ENCODE measurements at places on chromosomes 5 and 9. TPM values are rescaled to one million over a fixed set of nuclear protein-coding genes. Genes with fewer than 3 reads are reported as not detected.

DNA sequence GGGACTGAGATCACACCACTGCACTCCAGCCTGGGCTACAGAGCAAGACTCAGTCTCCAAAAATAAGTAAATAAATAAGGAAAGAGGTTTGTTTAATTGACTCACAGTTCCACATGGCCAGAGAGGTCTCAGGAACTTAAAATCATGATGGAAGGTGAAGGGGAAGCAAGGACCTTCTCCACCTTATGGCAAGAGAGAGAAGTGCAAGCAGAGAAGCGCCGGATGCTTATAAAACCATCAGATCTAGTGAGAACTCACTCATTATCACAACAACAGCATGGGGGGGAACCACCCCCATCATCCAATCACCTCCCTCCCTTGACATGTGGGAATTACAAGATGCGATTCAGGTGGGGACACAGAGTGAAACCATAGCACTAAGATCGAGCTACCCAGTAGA, 22.8 kb upstream of the RGMB start:
- no peaks in the 10 kb centered on the region for H3K4me1 ChIP-seq
- no peak overlapping the region for H3K27ac ChIP-seq
- H3K4me3 ChIP-seq = no peak overlapping the region
- H3K27me3 ChIP-seq = no peaks in the 10 kb centered on the region
- no peak for DNase-seq

The PRKACG gene
- total RNA-seq = not detected

The SLC25A2 gene
- total RNA-seq = 0.38 TPM

DNA sequence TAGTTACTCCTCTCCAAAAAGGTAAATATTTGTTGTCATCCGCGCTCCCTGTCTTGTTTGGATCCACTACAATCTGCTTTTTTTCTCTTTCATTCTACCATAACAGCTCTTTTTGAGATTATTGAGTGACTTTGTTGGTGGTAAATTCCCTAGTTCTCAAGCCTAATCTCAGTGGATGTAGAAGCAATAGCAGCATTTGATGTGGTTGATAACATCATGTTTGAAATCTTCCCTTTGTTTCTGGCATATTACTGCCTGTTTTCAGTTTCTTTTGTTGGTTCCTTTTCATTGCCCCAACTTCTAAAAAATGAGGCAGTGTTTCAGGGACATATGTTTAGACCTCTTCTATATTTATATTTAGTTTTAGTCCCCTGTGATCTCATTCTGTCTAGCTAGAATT, 8.9 kb downstream of the CDC42SE2 start:
- DNase-seq = peak; percentile 79
- H3K27ac ChIP-seq = peak overlapping the region; percentile 71
- no peaks in the 10 kb centered on the region for H3K36me3 ChIP-seq
- no peaks in the 10 kb centered on the region for H3K27me3 ChIP-seq
- H3K4me1 ChIP-seq = peaks cover 94% of the 10 kb centered on the region

GRCh38 chr9:86733929-86734328, 213.4 kb downstream of the GAS1 start:
- H3K27me3 ChIP-seq = no peaks in the 10 kb centered on the region
- H3K4me1 ChIP-seq = no peaks in the 10 kb centered on the region
- H3K27ac ChIP-seq = no peak overlapping the region
- no peak for DNase-seq
- no peak overlapping the region for H3K4me3 ChIP-seq

The GDNF gene
- not detected for total RNA-seq

- no peak overlapping the region for H3K4me3 ChIP-seq
- H3K36me3 ChIP-seq = no peaks in the 10 kb centered on the region
- H3K27me3 ChIP-seq = no peaks in the 10 kb centered on the region
- no peak for DNase-seq
These were observed 22.1 kb downstream of the PAEP start for GRCh38 chr9:135583688-135584011.

- H3K27me3 ChIP-seq = no peaks in the 10 kb centered on the region
- H3K4me3 ChIP-seq = no peak overlapping the region
- H3K4me1 ChIP-seq = no peaks in the 10 kb centered on the region
- H3K27ac ChIP-seq = no peak overlapping the region
These were observed 10.1 kb upstream of the FSD1L start for GRCh38 chr9:105437704-105438103.

DNA sequence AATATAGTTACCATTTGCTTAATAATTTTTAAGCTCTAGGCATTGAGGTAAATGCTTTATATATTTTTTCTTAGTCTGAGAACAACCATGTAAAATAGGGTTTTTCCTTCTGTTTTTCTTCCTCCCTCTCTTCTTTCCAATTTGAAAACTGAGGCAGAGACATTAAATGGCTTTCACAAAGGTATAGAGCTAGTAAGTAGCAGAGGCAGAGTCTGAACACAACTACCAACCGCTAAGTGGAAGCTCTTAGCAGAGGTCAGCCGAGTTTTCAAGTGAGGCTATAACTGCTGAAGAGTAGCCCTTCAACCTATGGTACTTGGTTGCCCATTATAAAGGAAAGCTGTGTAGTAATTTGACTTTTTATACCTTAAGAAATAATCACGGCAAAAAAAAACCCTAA, 187.1 kb downstream of the MEF2C start:
- H3K4me1 ChIP-seq = peaks cover 3% of the 10 kb centered on the region
- H3K36me3 ChIP-seq = no peaks in the 10 kb centered on the region

- no peaks in the 10 kb centered on the region for H3K36me3 ChIP-seq
- H3K4me1 ChIP-seq = no peaks in the 10 kb centered on the region
These were observed 223.2 kb downstream of the FSTL4 start for GRCh38 chr5:133389066-133389590.

DNA sequence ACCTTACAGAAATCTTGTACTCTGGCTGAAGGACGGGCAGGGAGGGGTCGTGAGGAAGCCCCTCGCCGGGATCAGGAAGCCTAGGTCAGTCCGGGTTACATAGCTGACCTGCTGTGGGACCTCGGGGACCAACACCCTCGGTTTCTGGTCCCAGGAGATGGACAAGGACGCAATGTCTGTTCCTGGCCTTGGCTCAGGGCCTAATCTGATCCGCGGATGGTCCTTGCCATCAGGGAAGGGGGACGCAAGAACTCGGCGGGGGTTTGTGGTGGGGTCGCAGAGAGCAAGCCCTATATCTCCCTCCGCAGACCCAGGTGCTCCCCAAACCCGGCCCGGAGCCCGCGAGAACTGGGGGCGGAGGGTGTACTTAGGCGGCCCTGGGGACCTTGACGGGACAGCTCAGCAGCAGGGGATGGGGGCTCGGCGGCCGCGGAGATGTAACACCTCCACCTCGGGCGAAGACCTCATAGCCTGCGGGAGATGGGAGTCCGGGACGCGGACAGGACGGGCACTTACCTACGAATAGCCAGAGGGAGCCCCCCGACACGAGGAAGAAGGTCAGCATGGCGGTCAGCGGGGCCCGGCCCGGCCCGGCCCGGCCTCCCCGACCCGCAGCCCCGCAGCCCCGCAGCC, 353 bp downstream of the ACSL6 start:
- no peak for DNase-seq
- peaks cover 26% of the 10 kb centered on the region for H3K4me1 ChIP-seq
- no peaks in the 10 kb centered on the region for H3K36me3 ChIP-seq
- H3K27me3 ChIP-seq = no peaks in the 10 kb centered on the region

DNA sequence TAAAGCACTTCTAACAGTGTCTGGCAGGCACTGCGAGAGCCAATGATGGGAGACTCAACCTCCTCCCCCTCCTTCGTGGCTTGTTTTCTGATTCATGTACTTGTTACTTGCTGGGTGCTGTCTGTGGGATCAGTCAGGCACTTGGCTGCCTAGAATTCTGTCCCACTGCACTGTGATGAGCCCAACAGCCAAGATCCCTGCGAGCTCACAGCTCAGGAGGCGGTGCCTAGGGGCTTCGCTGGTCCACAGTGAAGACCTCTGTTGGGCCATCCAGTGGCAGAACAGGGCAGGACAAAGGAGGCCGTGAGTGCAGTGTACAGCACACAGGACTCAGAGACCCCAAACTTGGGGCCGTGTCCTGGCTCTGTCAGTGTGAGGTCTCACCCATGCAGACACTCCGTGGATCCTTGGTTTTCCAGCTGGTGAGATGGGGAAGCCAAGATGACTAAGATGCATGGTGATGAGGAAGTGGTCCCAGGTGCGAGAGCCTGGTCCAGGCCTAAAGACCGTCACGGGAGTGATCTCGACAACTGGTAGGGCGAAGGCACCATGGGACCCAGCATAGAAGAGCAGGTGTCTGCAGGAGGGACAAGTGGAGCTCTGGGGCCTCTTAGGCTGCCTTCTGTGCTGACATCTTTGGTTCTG, 19.5 kb downstream of the MYMK start:
- no peak overlapping the region for H3K27ac ChIP-seq
- H3K27me3 ChIP-seq = no peaks in the 10 kb centered on the region
- no peaks in the 10 kb centered on the region for H3K36me3 ChIP-seq
- H3K4me1 ChIP-seq = peaks cover 20% of the 10 kb centered on the region
- no peak for DNase-seq
- H3K4me3 ChIP-seq = no peak overlapping the region

The TRIM7 gene
- 4.2 TPM for total RNA-seq

DNA sequence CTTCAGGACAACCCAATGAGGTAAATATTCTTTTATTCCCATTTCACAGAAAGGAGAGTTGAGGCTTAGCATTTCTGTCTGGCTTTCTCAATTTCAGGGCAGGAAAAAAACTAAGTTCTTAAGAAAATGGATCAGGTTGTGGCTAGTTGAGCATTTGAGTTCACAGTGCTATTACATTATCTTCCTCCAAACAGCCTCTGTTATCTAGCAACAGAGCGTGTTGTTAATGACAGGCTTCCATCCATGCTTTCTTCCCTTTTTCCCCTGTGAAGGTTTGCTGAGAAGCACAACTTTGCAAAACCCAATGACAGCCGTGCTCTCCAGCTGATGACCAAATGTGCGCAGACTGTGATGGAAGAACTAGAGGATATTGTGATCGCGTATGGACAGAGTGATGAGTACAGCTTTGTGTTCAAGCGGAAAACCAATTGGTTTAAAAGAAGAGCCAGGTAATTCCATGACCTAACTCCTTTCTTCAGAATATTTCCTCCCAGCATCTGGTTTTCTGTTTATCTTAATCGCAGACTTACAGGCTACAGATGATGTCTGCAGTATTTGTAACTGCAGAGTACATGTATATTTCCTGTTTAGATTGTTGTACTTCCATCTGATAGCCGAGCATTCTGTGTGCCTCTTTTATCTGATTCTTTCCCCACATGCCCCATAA, 1.5 kb downstream of the THG1L start:
- peaks cover 7% of the 10 kb centered on the region for H3K36me3 ChIP-seq
- H3K27me3 ChIP-seq = no peaks in the 10 kb centered on the region
- no peak overlapping the region for H3K4me3 ChIP-seq
- peaks cover 10% of the 10 kb centered on the region for H3K4me1 ChIP-seq

GRCh38 chr5:172832383-172833315, 1.4 kb upstream of the ERGIC1 start:
- no peak for DNase-seq
- peak overlapping the region; percentile 82 for H3K27ac ChIP-seq
- H3K4me1 ChIP-seq = peaks cover 39% of the 10 kb centered on the region
- H3K4me3 ChIP-seq = no peak overlapping the region
- no peaks in the 10 kb centered on the region for H3K27me3 ChIP-seq

DNA sequence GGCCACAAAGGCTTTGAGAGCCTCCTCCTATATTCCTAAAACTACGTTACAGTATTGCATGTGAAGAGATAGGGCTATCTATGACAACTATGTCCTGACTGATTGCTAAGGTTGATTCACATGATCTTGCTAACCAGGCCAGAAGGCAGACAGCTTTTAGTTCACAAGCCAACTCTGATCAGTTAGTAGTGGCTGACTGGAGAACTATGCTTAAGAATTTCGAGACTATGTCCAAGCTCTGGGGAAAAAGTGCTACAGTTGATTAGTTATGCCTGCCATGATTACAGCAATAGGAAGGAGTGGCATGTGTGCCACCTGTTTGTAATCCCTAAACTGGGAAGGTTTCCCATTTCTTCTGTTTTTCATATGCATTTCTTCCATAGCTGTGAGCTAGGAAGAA, 223.4 kb downstream of the DOCK8 start:
- no peaks in the 10 kb centered on the region for H3K27me3 ChIP-seq
- no peak overlapping the region for H3K4me3 ChIP-seq
- DNase-seq = no peak
- peaks cover 87% of the 10 kb centered on the region for H3K36me3 ChIP-seq
- H3K4me1 ChIP-seq = no peaks in the 10 kb centered on the region

- no peaks in the 10 kb centered on the region for H3K36me3 ChIP-seq
- peaks cover 5% of the 10 kb centered on the region for H3K4me1 ChIP-seq
- no peak overlapping the region for H3K4me3 ChIP-seq
- no peaks in the 10 kb centered on the region for H3K27me3 ChIP-seq
- H3K27ac ChIP-seq = no peak overlapping the region
These were observed 20.3 kb upstream of the STOM start for GRCh38 chr9:121390372-121390771.

- no peaks in the 10 kb centered on the region for H3K27me3 ChIP-seq
- no peak overlapping the region for H3K27ac ChIP-seq
- H3K4me3 ChIP-seq = no peak overlapping the region
- H3K4me1 ChIP-seq = no peaks in the 10 kb centered on the region
- H3K36me3 ChIP-seq = no peaks in the 10 kb centered on the region
These were observed 284.7 kb upstream of the TMEM161B start for GRCh38 chr5:88553136-88553875.

Measured in CD4-positive, alpha-beta memory T cell (primary cell).